Glomerular endothelial cell (primary cell): ENCODE measurements at places on chromosomes 13 and 19.

- no peak for DNase-seq
Observed at GRCh38 chr13:20953245-20953931, 50.8 kb upstream of the XPO4 start.

DNA sequence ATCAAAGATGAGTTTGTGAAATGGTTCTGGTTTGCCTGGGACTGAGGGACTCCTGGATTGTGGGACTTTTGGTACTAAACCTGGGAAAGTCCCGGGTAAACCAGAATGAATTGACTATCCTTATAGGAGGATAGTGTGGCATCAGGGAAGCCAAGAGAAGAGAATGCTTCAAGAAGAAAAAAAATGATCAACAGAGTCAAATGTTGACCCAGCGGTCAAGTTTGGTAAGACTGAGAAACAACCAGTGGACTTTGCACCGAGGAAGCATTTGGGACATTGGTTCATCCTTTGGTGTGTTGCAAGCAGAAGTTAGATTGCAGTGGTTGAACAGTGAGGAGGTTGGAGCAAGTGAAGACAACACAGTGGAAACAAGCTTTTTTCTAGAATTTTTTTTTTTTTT lies 33.5 kb downstream of the CLEC17A start:
- DNase-seq, result no peak

GRCh38 chr13:48944221-48944620 lies 31.5 kb upstream of the FNDC3A start:
- DNase-seq, result no peak

DNA sequence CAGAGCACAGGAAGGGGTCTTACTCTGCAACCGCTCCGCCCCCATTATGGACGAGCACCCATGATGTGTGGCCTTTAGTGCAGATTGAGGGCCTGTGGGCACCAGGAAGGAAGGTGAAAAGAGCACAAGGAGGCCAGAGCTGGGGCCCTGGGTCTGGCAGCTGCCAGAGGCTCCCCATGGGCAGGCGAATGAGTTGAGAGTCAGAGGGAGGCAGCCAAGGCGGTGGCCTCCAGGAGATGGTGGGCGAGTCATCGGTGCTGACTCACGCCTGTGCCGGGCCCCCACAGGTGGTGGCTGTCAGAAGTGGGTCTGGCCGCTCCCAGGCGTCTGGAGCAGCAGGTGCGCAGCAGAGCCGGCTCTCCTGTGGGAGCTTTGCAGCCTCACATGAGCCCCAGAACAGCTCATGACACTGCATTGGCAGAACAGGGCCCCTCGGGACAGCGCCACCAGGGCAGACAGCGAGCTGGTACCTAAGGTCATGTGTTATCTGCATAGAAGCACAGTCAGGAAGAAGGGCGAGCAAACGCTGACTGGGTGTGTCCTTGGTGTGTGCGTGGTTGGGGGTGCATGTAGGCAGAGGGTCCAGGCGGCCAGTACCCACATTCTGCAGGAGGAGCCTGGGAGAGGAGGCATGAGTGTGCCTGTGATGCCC lies 68.8 kb downstream of the CHST8 start:
- DNase-seq, result no peak

DNA sequence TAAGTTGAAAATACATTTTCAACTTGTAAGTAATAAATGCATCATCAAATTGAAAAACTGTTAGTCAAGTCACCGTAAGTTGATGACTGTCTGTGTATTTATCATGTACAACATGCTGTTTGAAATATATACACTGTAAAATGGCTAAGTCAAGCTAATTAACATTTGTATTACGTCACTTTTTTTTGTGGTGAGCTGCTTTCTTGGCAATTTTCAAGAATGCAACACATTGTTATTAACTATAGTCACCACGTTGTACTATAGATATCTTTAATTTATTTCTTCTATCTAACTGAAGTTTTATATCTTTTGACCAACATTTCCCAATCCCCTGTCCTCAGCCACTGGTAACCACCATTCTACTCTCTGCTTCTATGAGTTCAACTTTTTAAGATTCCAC lies 57.0 kb downstream of the RBM26 start:
- no peak for DNase-seq

DNA sequence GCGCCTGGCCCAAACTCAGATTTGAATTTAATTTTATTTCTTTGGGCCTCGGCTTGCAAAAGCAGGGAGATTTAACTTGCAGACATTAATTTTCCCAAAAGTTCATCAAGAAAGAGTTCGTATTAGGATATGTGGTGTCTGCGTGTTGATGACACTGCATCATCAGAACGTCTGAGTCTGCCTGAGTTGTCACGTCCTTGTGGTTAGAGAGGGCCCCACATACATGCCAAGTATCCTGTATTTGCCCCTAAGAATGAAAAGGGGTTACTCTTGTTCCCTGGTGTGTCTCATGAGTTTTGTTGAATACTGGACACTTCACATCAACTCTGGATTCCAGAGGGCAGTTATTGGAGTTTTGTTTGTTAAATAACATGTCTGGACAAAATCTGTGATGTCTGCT lies 5.6 kb upstream of the TEX29 start:
- no peak for DNase-seq

DNA sequence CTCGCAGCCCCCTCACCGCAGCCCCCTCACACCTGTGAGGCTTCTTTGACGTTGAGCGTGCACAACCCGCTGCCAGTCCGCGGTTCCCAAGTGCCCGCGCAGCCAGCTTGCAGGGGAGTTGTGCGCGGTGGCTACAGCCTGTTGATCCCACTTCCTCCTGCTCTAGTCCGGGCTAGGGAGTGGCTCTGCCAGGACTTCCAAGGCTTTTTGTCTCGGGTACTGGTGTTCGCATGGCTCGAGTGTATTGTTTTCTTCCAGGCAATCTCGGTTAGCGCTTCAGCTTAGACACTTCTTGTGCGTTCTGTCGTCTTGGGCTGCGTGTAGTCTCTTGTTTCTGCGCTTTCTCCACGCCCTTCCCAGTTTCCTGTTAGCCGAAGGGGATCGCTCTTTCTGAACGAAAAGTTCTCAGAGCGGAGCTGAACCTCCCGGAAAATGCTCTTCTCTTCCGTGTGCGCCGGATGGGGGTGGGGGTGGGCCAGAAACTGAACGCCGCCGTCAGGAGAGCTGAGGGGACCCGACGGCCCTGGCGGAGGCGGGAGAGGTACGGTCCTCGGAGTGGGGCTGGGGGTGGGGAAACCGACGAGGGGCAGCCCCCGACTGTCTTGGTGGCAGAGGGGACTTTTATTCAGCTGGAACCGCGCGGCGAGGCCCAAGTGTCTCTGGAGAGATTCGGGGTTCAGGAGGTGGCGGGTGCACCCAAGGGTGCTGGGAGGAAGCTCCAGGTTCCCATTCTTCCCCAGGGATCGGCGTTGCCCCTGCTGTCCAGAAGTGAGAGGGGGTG lies 697 bp upstream of the DGKH start:
- DNase-seq, result no peak

DNA sequence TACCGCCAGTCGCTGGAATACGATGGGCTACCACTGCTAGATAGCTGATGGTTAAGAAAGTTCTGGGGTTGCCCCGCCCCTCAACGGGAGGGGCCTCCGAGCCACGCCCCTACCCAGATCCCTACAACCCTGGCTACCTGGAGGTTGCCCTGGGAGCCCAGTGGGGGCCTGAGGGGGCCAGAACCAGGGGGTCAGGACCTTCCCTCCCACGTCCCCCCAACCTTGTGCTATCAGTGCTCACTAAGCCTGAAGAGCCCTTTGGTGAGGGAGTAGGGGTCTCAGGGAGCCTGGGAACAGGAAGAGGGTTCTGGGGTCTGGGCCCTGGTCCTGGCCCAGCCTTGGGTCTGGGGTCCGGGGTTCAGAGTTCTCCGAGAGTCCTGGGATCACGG lies 8.9 kb downstream of the OCEL1 start:
- DNase-seq, result no peak

DNA sequence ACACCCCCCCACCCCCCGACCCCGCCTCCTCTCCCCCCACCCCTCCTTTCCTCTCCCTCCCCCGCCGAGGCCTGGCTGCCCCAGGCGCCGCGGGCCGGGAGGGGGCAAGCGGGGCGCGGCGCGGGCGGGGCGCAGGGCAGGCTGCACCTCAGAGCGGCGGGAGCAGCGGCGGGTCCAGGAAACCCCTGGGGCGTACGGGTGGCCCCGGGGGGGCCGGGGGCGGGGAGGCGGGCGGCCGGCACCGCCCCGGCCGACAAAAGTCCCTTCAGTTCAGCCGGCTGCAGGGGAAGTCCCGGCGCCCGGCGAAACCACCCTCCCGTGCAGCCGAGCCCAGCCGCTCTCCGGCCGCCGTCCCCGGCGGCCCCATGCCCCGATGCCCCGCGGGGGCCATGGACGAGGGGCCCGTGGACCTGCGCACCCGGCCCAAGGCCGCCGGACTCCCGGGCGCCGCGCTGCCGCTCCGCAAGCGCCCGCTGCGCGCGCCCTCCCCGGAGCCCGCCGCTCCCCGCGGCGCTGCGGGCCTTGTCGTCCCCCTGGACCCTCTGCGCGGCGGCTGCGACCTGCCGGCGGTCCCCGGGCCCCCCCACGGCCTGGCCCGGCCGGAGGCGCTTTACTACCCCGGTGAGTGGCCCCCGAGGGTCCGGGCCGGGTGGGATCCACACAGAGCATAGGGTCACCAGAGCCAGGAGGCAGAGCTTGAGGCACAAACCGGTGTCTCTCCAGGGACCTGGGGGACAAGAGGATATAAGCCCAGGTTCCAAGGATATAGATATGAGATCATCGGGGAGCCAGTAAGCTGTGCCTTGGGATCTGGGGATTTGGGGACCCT lies at the start of gene BCL3:
TSS of gene BCL3 (plus strand) at position 283 of the 829 bp plus-strand sequence. CDS start at position 366, 83 bp downstream.
- DNase-seq, result no peak

DNA sequence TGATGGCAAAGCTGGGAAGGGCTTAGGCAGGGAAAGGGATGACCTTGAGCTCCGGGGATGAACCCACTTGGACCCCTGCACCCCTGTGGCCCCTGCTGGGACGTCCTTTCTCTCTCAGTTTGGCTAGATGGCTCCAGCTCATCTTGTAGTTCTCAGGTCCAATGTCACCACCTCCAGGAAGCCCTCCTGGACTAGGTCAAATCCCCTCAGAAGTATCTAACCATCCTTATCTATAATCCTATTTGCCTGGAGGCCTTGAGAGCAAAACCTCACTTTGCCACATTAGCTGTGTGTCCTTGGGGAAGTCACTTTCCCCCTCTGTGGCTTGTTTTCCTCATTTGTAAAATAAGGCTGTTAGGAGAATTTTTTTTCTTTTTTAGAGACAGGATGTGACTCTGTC lies 42.7 kb upstream of the NFIC start:
- no peak for DNase-seq

- DNase-seq, result no peak
Observed at GRCh38 chr13:62663767-62664166, 1248.1 kb upstream of the PCDH20 start.

GRCh38 chr13:75876142-75877050 lies 240.3 kb downstream of the LMO7 start:
- DNase-seq, result peak; percentile 45

- DNase-seq, result no peak
Observed at GRCh38 chr13:102852556-102852955, 6.7 kb downstream of the ERCC5 start.

- no peak for DNase-seq
Observed at GRCh38 chr13:75660694-75661093, 24.6 kb downstream of the LMO7 start.

- no peak for DNase-seq
Observed at GRCh38 chr13:18236528-18236815, 945.2 kb downstream of the TUBA3C start.

DNA sequence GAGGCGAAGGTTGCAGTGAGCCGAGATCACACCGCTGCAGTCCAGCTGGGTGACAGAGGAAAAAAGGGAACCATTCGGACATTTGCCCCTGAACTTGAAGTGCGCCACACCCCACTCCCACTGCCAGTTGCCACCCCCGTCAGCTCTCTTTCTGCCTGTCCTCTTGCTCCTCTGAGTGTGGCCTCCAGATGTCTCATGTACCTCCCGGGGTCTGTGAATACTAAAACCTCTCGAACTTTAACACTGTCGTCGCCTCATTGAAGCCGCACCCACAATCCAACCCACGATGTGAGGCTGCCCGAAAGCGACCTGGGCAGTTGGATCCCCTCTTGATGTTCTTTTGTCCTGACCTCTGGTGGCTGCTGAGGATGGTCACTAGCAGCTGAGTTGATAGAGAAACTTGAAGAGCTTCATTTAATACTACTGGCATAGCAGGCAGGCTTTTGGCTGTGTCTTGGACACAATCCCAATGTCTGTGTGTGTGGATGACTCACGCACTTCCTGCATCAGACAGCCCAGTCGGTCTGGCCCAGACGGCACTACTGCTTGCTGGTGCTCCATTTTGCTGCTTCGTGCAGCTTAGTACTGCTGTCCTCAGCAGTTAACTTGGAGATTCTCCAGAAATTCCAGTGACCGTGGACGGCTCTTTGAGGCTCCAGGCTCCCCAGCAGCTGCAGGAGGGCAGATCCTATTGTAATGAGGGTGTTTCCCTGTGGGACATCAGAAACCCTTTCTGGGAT lies 4.2 kb downstream of the FPR3 start:
- peak; percentile 68 for DNase-seq

DNA sequence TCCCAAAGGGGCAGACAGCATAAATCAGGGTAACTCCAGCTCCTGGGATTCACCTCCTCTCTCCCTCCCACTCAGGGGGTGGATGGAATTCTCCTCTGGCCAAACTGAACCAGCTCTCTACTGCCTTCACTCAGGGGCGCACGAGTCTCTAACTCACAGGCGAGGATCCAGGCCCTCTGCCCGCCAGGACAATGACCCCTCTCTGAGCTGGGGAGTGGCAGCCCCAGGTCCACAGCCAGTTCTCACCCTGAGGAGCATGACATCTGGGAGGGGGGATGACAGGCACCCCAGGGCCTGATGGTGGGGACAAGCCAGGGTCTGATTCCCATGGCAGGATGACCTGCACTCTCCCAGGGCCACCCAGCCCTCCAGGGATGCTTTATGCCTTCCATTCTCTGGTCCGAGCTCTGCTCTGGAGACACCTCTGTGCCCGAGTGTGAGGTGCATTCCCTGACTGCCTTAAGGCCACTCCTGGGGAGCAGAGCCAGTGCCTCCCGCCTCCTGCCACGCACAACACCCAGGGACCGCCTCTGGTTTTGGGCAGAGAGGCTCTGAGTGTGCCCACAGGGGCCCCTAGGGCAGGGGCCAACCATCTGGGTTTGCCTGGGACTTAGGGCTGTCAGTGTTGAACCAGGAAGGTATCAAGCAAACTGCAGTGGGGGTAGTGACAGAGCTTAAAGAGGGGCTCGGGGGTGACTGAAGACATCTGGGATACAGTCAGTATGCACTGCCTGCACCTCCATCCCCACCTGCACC lies 66.2 kb downstream of the GNG7 start:
- DNase-seq, result no peak

GRCh38 chr13:97011446-97012131 lies 17.3 kb upstream of the OXGR1 start:
- no peak for DNase-seq

- no peak for DNase-seq
Observed at GRCh38 chr19:32702010-32702409, 10.4 kb downstream of the NUDT19 start.
